K562 (cell line): ENCODE measurements at places on chromosomes 11 and 22. TPM values are rescaled to one million over a fixed set of nuclear protein-coding genes. Genes with fewer than 3 reads are reported as not detected.
A peak's percentile ranks its signal among the peaks of the same experiment; 100 is the strongest.

The OLFML1 gene
- not detected in 2 replicates for polyA plus RNA-seq

The PLEKHA7 gene
- 0.37 and 0.53 TPM in 2 replicates for polyA plus RNA-seq

The DUSP8 gene
- 0.50 and 1.0 TPM in 2 replicates for polyA plus RNA-seq

The MAP6 gene
- not detected in 2 replicates for polyA plus RNA-seq

The DDX25 gene
- polyA plus RNA-seq: not detected in 2 replicates

The ASPHD2 gene
- polyA plus RNA-seq: 0.32 and 0.46 TPM in 2 replicates

The CASP12 gene
- not detected in 2 replicates for polyA plus RNA-seq

The BIK gene
- 0.23 and 0.28 TPM in 2 replicates for polyA plus RNA-seq

The CASP1 gene
- polyA plus RNA-seq: not detected in 2 replicates

The CCDC116 gene
- polyA plus RNA-seq: 7.1 and 8.6 TPM in 2 replicates

The AGBL2 gene
- polyA plus RNA-seq: 2.8 and 6.1 TPM in 2 replicates

- no peak for DNase-seq
Observed at GRCh38 chr22:31425331-31426050, 26.1 kb downstream of the DRG1 start.

DNA sequence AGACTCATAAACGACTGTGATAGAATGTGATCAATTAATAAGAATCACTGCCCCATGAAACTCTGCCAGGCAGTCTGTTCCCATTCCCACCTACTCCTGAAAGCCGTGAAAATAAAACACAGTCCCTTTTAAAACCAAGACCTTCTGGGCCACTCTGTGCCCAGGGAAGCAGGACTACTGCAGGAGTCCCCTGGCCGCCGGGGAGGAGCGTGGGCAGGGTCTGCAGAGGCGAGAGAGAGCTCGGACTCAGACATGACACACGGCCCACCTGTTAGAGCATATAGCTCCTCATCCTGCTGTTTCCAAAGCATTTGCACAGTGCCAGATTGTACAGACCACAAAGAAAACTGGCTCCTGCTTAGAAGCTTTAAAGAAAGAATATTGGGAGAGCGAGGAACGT, 400.5 kb downstream of the SHANK2 start:
- DNase-seq: no peak

DNA sequence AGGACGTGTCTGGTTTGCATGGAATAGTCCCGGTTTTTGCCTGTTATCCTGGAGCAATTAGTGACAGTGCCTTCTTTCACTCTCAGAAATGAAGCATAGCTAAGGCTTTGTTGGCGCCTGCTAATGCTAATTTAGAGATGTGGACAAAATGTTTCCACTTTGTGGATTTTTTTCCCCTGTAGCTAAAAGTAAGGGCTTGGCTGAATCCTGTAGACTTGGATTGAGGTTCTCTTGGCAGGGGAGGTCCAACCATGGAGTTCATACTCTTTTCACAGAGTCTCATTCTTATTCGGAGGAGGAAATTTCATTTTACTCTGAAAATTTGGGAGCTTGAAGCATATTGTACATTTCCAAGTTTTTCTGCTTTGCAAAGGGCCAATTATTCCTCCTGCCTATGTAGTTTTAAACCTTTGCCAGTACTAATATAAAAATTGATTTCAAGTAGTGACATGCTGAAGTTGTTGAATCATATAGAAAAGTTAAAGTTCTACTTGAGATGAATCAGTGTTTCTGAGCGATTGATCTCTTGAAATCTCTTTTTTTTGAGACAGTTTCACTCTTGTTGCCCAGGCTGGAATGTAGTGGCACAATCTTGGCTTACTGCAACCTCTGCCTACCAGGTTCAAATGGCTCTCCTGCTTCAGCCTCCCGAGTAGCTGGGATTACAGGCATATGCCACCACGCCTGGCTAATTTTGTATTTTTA, 20.0 kb downstream of the PPFIA1 start:
- no peak for DNase-seq

GRCh38 chr11:116869610-116870009, 32.2 kb upstream of the APOA1 start:
- no peak for DNase-seq

DNA sequence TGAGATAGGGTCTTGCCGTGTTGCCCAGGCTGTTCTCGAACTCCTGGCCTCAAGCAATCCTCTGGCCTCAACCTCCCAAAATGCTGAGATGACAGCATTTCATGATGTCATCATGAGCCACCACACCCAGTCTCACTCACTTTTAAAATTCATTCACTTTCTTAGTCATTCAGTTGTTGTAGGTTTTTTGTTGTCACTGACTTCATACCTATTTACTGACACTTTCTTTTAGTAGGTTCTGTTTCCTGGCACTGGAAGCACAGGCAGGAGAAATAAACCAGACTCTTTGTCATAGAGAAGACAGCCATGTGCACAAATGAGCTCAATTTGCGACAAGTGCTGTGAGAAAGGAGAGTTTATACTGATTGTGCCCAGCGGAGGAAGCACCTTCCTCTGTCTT, 10.5 kb downstream of the ART5 start:
- DNase-seq: no peak

DNA sequence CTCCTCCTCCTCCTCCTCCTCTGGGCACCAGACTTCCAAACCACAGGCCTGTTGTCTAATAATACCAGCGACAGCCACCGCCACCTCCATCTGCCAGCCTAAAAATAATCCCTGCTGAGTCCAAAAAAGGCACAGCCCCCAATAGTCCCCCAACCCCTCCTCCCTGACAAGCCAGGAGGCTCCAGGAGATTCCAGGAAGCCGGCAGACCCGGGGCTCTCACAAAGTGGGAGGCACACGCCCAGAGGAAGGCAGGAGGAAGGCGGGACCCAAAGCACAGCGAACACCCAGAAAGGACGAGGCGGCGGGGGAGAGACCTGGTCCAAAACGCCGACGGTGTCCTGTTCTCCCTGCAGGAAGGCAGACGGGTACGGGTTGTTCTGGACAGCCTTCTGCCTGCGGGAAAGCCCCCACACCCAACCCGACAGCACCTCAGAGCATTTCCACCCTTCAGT, 5.9 kb downstream of the IGSF9B start:
- DNase-seq: no peak

DNA sequence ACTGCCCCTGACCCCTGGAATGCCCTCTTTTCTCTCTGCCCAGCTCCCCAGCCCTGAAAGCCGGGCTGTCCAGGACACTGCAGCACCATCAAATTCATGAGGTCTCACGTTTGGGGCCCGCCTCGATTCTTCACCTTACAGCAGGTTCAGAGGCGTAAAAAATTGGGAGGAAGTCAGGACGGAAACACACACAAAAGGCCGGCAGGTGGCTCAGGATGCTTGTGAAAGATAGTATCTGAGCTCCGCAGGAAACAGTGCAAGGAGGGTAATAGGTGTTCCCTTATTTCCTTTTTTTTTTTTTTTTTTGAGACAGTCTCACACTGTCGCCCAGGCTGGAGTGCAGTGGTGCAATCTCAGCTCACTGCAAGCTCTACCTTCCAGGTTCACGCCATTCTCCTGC, 4.1 kb downstream of the RFPL2 start:
- DNase-seq: no peak

DNA sequence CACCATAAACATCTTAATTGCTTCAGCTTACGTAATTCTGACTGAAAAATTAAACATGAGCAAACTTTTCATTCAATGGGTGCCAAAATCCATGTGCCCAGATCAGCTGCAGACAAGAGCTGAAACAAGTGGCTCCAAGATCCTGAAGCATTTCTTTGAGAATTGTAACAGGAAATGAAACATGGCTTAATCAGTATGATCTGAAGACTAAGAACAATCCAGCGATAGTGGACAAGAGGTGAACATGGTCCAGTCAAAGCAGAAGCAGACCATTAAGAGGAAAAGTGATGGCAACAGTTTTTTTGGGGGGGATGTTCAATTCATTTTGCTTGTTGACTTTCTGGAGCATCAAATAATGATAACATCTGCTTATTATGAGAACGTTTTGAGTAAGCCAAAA, 1964.5 kb upstream of the RAG2 start:
- no peak for DNase-seq

GRCh38 chr11:227824-228379, 8.2 kb downstream of the SIRT3 start:
- DNase-seq: no peak

- DNase-seq: no peak
Observed at GRCh38 chr22:29628996-29629902, 25.8 kb downstream of the NF2 start.

DNA sequence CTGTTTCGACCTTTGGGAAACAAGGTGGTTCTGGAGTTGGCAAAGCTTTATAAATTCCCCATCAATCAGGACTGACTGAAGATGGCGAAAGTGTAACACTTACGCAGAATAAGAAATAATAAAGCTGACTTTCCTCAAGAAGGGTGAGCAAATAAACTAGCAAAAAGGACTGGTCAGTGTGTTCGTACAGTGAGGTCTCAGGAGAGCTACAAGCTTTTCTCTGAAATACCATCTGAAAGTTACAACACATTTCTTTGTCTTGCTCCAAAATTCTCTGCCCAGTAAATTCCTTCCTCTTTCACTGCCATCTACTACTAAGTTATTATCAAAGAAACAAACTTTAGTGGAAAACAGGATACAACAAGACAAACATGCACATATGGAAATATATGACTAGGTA, 13.4 kb downstream of the PITPNB start:
- DNase-seq: no peak

DNA sequence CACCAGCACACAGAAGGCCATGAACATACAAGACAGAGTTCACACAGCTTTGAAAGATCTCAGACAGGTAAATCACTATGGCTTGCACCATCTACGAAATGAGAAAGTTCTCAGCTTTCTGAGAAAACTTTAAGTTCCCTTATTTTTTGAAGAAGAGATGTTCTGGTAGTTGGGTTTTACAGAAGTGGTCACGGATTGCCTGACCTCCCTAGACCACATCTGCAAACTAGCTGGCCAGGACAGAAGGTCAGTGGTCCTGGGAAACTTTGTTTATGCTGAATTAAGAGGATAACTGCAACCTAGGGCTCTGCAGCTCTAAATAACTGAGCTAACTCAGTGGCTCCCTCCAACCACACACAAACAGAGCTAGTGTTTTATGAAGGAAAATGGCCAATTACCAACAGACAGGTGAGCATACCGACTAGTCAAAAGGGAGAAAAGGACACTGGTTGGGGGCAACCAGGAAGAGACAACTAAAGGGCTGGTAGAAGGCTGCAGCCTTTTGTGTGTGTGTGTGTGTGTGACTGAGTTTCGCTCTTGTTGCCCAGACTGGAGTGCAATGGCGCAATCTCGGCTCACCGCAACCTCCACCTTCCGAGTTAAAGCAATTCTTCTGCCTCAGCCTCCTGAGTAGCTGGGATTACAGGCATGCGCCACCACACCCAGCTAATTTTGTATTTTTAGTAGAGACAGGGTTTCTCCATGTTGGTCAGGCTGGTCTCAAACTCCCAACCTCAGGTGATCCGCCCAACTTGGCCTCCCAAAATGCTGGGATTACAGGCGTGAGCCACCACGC, 8.5 kb upstream of the SCN2B start:
- DNase-seq: no peak

DNA sequence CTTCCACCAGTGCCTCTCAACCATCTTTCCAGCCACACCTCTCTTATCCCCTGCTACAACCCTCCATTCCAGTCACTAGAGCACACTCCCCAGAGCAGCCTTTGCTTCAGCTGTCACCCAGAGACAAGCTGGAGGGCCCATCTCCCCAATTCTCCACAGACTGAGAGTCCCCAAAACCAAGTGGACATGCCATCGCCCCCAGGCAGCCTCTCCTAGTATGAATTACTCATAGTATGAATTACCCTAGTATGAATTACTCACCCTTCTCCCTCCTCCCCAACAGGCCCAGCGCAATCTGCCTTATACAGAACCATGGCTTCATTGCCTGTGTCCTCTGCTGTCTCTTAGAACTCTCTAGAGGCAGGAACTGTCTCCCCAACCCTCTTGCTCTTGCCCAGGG, 24.8 kb downstream of the MYH9 start:
- DNase-seq: no peak

- DNase-seq: peak; percentile 70
Observed at GRCh38 chr11:45102810-45103621, 43.4 kb upstream of the PRDM11 start.

- no peak for DNase-seq
Observed at GRCh38 chr11:126743628-126744027, 256.9 kb downstream of the KIRREL3 start.

DNA sequence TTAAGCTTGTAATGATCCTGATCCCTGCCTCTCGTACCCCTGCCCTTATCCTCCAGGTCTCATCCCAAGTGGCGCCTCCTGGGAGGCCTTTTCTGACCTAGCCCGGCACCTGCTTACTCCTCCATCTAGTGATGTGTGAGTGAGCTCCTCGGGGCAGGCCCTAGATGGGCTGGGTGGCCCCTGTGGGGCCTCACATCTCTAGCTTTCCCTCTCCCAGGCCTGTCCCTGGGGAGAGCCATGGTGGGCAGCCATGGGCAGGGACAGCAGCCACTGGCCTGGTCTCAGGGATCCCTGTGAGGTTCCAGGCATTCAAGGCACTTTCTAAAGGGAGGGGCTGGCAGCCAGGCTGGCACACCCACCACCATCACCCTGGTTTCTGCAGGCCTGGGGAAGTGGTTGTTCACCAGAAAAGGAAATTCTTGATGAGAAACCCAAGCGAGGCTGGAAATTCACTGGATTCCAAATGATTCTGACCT, 27.9 kb downstream of the GNAZ start:
- DNase-seq: no peak

- no peak for DNase-seq
Observed at GRCh38 chr22:46077669-46078099, 72.6 kb upstream of the PPARA start.

GRCh38 chr11:17354601-17354991, 3.0 kb downstream of the NCR3LG1 start:
- DNase-seq: peak; percentile 67

GRCh38 chr11:125412509-125412908, 83.6 kb downstream of the FEZ1 start:
- no peak for DNase-seq

- no peak for DNase-seq
Observed at GRCh38 chr22:37502342-37503182, 16.4 kb upstream of the MFNG start.

DNA sequence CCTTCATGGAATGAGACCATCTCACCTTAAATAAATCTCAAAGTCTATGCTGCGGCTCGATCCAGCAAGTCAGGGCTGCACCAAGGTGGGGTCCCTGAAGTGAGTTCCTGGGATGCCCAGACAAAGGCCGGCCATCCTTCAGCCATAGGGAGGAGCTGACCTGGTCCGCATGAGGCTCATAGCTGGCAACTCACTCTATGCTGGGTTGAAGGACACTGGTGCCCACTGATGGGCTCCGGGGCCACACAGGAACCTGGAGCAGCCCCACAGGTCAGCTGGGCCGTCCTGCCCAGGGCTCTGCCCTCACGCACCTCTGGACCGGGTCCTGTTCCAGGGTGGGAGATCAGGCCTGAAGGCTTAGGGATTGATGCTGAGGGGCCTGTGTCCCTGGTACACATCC, 1339.3 kb downstream of the TBC1D22A start:
- DNase-seq: no peak

- DNase-seq: no peak
Observed at GRCh38 chr11:12420706-12421105, 43.3 kb downstream of the PARVA start.
